ENCODE measurements at places on chromosomes 4 and X.

DNA sequence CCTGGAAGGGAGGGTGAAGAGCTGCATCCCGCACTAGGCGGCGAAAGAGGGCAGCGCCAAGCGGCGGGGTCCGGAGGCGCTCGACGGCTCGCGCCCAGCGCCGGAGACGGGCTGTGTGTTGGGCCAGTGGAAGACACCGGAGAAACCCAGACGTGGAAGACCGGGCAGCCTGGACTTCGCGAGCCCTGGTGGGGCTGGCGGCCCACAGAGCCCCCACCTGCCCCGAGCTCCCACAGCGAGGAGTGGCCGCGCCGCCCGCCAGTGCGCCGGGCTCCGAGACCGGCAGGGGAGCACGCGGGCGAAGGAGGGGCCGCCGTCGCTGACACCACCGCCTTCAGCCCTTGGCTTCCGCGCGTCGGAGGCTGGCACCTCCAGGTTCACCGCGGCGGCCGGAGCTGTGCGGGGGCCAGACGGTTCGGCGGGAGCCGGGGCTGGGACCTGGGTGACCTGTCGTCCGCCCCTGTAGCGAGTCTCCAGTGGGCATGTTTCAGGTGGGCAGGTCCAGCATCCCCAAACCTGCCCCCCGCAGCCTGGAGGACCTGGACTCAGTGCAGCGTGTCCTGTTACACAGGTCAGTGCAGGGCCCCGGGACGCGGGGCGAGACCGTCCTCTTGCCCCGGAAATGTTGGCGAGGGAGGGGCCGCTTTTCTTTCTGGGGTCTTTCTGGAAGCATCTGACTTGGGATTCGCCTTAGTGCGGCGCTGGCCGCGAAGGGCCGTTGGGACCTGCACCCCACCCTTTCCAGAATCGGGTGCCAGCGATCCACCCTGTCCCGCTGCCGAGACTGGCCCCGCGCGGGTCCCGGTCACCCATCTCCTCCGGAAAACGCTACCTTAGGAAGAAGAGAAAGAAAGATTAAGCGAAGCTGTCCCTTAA is 9.6 kb upstream of the INTU start:
- DNase-seq = no peak

DNA sequence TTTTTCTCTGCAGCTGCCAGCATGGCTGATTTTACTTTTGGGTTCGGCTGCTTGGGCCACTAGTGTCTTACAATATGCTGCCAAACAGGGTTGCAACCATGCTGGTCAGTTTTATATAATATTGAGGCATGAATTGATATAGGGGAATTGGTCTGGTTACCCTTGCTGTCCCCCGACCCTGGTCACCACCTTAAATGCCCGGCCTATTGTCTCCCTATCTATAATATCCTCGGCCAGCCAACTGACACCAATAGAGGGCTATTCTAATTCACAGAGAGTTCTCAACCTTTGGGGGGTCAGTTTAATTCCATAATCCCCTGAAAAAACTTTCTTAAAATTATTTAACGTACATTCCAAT is 28.7 kb downstream of the SULT1E1 start:
- no peak for DNase-seq

- DNase-seq = no peak
Observed at GRCh38 chr4:112214390-112215264, 17.0 kb upstream of the AP1AR start.

- no peak for DNase-seq
Observed at GRCh38 chr4:16240300-16240699, 14.0 kb upstream of the TAPT1 start.

DNA sequence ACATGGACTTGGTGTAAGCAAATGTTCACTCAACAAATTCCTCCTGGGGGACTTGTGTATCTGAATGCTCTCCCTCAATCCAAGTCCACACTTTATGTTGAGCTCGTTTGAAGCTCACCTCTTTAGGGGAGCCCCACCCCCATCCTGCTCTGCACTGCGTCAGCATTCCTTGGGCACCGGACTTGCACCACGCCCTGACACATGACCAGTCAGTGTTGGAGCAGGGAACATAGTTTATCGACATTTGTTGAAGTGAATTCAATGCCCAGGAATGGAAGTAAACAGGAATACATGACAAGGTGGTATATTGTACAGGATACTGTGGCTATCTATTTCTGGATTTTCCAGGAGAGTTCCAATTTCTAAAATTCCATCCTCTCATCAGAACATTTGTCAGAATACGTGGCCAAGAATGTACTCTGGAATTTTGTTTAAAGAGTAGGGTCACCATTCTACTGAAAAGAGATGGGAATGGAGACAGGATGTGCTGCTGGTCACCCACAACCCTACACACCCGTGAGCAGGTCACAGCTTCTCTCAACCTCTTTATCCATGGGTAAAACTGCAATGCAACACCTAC is 60.0 kb upstream of the LNX1 start:
- DNase-seq = no peak

DNA sequence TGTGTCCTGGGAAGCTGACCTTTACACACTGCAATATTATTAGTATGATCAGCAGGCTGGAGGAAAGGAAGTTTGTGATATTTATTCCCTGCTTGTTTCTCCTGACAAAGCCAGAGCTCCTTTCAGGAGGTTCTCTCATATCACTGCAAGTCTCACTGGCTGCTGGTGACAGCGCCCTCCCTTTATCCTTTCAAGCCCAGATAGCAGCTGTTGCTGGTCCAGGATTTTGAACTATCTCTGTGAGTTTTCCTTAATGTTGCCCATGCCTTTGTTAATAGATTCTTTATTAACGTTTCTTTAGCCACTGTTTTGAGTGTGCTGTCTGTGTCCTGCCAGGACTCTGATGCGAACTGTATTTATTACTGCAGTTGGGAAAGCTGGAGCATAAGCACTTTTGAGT is 518.7 kb downstream of the C4orf33 start:
- DNase-seq = no peak

All from activated CD4-positive, alpha-beta T cell treated with anti-CD3 and anti-CD28 coated beads, Interleukin-2, amount 50 U/mL, for 4 hours (primary cell).